ENCODE measurements at places on chromosomes 2 and 18.

- DNase-seq, result no peak
Observed at GRCh38 chr2:64773461-64774118, 119.9 kb upstream of the SERTAD2 start.

DNA sequence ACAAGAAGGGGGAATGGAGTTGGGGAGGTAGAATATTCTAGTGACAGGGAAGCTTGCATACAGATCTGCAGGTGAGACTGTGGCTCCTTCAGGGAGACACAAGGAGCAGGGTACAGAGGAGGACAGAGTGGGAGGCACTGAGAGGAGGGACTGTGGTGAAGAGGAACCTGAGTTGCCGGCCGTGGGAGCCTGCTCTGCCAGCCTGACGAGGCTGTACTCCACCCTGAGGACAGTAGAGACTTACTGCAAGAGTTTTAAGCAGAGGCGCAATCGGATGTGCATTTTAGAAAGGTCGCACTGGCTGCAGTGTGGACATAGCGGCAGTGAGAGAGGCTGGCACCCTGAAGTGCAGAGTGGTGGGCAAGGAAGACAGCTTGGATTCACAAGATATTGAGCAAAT, 185.8 kb downstream of the GFPT1 start:
- no peak for DNase-seq

DNA sequence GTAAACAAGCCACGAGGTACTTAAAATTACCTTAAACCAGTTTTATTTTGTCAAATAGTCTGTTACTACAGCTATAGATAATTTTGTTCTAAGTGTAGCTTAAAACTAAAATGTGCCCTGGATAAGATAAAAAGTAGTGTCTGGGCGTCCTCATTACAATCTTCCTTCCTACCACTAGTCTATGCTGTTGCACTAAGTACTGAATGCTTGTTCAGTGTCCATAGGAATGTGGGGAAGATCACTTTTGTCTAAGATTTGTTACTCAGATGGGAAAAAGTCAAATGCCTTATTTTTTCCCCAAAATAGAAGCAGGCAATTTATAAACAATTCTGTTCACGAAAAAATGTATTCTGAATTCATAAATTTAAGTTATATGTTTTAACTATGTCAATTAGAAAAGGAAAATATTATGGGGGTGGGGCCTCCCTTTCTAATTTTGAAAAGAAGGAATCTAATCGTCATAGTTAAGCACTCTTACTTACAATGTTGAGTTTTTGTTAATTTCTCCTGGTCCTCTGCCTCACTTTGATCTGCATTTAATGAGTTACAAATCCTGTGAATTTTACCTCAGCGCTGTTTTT, 140.4 kb upstream of the VRK2 start:
- DNase-seq, result no peak

DNA sequence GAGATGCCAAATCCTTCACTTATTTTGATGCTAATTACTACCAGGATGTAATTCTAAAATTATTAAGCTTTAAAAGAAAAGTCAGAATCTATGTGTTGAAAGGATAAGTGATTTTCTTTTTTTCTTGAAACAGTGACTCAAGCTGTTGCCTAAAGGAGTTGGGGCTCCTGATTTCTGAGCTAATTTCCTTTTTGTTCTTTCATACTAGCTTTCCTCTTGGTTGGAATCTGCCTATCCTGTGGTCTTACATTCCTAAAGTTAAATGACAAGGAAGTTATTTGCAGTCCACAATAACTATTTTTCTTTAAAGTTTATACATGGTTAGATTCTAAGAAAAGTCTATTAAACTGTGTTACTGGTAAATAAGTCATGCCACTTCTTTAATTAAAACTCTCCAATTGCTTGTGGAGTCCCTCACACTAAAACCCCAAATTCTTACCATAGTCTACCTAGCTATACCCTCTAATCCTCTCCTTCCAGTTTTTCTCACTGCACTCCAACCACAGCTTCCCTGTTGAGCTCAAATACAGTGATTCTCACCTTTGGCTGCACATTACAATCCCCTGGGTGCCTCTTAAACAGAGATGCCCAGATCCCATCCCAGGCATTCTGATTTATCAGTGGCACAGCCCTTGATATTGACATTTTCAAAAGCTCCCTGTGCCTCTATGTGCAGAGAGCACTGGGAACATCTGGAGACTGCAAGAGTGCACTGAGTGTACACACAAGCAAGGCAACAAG, 63.3 kb upstream of the EFEMP1 start:
- DNase-seq, result no peak

DNA sequence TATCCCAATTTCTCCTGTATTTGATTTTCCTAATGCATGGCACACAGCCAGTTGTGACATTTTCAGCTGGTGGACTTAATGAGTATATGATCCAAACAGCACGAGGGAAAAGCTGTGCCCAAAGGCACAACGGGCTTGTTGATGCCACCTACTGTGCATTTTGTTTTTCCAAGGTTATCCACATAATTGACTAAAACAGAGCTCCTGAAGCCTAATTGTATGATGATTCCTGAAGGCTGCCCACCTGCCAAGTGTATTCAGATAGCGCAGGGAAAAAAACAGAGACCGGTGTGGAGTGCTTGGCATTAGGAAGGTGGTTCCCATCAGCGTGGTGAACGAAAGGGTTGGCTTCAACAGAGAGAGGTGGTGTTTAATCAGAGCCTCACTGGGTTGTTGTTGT, 14.9 kb downstream of the RBMS1 start:
- no peak for DNase-seq

GRCh38 chr2:212549463-212549862, 10.9 kb upstream of the ERBB4 start:
- DNase-seq, result no peak

DNA sequence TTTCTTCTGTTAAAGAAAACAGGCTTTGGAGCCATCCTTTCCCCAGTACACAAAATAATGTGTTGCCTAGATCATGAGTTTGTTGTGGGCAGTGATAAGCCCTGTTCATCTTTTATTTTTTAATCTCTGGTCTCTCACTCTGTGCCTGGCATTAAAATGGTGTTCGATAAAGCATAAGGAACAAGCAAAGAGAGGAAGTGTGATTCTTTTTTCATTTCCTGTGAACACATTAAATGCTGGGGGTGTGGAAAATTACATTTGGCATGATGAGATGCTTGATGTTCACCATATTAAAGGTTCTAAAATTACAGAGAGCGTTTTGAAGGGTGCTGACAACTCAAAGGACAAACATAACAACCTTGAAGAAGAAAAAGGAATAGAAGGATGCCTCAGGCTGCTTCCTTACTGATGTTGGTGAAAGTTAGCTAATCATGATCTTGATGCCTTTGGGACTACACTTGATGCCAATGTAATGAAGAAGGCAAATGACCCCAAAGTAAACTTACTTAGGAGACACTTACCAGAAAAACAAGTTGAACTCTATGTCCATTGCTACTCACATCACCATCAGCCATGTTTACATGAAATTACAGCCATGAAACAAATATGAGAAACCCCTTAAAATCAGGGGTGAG, 33.0 kb downstream of the TMEFF2 start:
- DNase-seq, result no peak

DNA sequence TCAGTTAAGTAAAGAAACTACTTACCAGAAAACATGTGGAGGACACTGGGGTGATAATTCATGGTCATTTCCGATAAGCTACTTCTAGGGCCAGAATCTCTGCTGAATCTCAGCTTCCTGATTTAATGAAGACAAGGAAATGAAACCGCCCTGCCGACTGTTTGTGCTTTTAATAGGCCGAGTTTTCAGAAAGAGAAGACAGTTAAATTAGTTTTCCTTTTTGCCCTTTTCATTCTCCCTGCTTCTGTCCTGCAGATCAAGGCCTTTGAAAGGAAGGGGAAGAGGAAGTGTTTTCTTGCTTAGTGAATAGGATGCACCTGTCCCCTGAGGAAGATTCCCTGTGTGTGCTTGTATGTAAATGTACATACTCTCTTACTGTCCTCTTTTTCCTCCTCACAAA, 126.6 kb downstream of the SH3RF3 start:
- DNase-seq, result no peak

GRCh38 chr2:47688561-47688960, 94.4 kb upstream of the MSH6 start:
- no peak for DNase-seq

DNA sequence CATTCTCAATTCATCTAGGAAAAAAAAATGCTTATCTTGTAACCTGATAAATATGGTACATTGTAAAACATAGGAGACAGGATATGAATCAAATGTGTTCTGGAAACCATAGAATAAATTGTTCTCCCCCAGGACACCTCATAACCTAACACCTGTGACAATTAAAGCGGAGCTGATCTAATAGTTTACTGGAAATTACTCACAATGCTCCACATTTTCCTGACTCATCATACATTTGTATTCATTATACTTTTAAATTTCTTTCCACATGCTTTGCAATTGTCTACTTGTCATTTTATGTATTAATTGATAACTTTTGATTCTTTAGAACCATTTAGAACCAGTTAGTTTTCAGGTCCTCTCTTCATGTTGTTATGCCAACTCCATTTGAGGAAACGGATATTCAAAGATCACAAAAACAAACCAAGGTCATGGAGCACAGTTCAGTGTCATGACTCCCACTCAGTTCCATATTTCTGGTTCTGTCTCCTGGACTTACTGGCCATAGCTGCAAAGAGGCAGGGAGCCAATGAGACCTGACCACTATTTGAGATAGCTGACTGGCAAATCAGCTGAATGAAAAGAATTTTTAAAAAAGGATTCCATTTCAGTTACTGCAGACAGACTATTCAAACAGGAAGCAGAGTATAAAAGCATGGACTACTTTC, 128.5 kb downstream of the CALCRL start:
- DNase-seq, result no peak

Measured in activated T-helper 9 cell treated with anti-CD3 and anti-CD28 coated beads, Interleukin-2, amount 50 U/mL, for 16 hours (primary cell).